ENCODE measurements at places on chromosomes 7 and 10.

- DNase-seq: no peak
These were observed 85.8 kb downstream of the LHFPL3 start for GRCh38 chr7:104414216-104414615.

GRCh38 chr7:44490351-44491200 is at the start of gene NUDCD3:
Gene NUDCD3 (minus strand): TSS chr7:44490658. CDS start chr7:44490600, 58 bp downstream.
- DNase-seq: peak; percentile 91

DNA sequence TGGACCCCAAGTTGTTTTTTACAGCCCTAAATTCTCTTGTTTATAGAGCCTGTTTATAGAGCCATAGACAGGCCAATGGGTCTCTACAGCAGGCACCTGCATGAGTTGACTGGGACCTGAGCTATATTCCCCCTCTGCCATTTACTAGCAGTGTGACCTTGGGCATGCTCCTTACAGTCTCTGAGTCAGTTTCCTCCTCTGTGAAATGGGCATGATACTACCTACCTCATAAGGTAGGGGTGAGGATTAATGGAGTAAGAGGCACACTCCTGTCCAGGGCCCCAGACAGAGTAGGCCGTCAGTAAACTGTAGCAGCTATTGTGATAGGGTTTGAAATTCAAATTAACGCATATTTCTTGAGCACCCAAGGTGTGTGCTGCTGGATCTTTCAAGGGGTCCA is 138.1 kb downstream of the TCF7L2 start:
- no peak for DNase-seq

DNA sequence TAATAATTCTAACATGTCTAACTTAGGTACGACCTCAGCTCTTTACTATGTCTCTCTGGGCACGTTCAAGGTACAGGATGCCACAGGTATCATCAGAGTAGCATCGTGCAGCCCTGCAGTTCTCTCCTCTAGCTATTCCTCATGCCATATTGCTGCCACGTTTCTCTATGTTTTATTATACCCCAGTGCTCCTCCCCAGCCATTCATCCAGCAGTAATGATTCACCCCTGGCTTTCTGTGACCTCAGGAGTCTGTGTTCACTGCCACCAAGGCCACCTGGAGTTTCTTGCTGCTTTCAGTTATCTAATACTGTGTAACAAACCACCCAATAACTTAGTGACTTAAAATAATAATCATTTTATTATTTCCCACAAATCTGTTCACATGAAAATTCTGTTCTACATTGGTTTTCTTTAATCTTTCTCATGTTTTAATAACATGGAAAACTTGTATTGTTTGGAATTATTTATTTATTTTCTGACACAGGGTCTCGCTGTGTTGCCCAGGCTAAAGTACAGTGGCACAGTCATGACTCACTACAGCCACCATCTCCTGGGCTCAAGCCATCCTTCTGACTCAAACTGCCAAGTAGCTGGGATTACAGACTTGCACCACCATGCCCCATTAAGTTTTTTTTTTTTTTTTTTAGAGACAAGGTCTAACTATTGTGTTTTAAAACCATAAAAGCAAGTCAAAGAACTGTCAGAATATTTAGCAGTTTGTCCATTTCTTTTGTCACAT is 21.8 kb downstream of the REEP3 start:
- no peak for DNase-seq

- DNase-seq: no peak
These were observed 33.0 kb downstream of the CREB3L2 start for GRCh38 chr7:137968890-137969289.

DNA sequence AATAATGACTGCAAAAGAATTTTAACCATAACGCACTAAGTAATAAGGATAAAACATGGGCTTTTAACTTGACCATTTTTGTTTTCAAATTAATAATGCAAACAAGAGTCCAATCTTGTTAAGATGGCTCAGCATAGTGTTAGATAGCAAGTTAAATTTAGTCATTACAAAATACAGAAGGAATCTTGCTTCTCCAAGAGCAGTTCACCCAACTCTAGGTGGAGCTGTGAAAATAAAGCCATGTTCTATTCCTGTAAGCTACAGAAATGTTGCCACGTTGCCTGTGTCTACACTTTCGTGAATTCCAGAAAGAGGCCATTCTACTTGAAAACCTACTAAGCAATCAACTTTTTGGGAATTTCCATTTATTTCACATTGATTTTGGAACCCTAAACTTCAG is 191.9 kb downstream of the SFMBT2 start:
- no peak for DNase-seq

GRCh38 chr7:123410273-123410904 is 124.0 kb downstream of the IQUB start:
- DNase-seq: no peak

GRCh38 chr7:139641337-139641992 is 118.0 kb downstream of the CLEC2L start:
- no peak for DNase-seq

- no peak for DNase-seq
These were observed 42.4 kb downstream of the CRCP start for GRCh38 chr7:66157060-66157459.

GRCh38 chr10:104643303-104643663 is 2.2 kb downstream of the SORCS3 start:
- no peak for DNase-seq

GRCh38 chr7:66847879-66848790 is 72.9 kb upstream of the TMEM248 start:
- no peak for DNase-seq

DNA sequence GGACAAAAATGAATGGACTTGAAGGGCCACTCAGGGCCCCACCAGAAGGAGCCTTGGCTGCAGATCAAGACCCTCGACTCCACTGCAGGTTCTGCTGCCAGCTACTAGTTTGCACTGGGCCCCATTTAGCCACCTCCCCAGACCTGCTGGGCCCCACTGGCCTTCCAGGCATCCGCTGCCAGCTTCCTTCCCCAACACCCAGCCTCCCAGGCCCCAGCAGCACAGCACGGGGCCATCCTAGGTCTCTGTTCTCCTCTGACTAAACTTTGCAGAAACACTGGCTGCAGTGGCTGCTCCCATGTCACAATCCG is 277.4 kb upstream of the KLF14 start:
- no peak for DNase-seq

DNA sequence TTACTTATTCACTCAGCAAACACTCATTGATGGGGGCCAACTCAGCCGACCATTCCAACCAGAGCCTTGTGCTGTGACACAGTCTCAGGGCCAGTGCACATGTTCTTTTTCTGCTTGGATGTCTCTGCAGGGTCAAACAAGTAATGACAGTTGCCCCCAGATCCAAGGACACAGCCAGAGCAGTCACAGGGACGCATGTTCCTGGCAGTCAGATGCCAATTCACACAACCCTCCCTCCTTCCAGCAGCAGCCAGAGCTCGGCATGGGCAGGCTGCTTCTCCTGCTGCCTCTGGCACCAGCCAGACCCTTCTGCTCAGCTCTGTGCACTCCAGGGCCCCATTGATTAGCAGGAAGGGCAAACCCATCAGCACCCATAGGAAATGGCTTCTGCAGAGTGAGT is 20.3 kb downstream of the DRGX start:
- DNase-seq: no peak

DNA sequence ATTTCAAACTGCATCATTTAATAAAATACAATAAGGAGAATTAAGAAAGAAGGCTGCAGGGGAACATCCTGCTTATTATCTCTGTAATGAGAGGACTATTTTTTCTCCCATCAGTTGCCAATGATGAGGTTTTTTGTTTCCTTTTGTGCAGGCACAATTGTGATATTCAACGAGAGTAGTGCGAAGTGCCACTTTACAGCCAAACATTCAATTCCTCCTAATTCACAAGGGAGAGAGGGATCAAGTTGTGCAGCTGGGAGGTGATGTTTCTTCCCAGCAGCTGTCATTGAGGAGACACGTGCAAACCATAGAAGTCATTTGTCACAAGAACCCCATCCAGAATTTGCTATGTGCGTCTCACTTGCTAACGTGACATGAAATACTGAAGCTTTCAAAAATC is 81.6 kb upstream of the ICA1 start:
- no peak for DNase-seq

- DNase-seq: no peak
These were observed 205.5 kb downstream of the DNAJB6 start for GRCh38 chr7:157542068-157543021.

- DNase-seq: no peak
These were observed 214.1 kb downstream of the HERPUD2 start for GRCh38 chr7:35480806-35481205.

DNA sequence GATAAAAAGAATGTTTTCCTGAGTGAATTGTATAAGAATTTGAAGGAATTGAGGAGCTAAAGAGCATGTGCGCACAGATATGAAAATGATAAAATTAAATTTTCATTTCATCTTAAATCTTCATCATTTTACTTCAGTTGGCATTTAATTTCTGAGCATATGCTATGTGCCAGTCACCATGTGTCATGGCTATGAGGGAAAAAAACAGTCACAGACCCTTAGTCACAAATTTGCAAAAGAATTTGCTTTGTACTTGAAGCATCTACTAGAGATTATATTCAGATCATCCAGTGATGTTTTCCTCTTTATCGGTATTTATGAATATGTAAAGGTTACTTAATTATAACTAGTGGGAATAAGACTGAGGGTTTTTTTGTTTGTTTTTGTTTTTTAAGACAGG is 29.8 kb downstream of the VCL start:
- no peak for DNase-seq

DNA sequence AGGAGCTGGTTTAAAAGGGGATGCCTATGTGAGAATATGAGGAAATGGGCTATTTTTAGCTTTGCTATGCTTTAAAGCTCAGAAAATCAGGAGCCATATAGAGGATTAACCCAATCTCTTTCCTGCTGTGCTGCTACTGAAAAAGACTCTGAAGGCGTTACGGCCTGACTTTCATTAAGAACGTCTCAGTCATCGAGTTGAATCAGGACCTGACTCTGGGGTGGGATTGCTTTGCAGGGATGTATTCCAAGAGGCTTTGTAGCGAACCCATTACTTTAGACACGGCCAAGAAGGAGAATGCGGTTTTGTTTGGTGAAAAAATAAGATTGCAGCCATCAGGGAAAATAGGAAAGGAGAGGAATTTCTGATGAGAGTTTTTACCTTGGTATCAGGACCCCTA is 426.9 kb downstream of the CCSER2 start:
- no peak for DNase-seq

DNA sequence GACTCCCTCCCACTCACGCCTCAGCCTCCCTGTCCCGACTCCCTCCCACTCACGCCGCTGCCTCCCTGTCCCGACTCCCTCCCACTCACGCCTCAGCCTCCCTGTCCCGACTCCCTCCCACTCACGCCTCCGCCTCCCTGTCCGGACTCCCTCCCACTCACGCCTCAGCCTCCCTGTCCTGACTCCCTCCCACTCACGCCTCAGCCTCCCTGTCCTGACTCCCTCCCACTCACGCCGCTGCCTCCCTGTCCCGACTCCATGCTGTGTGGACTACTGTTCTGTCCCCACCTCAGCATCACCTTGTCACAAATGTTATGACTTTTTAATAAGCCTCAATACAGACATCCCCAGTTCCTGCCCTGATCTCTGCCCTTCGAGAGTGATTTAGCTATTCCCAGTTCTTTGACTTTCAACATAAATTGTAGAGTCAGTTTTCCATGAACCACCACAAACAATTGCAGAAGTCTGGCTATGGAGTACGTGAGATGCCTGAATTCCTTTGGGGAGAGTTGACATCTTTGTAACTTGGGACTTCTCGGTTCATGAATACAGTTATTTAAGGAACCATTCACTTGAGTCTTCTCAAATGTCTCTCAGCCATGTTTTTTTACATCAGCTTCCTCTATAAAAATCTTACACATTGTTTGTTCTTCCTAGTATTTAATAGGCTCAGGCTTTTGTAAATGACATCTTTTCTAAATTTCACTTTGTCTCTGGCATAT is 71.9 kb downstream of the FOXL3 start:
- no peak for DNase-seq

GRCh38 chr7:108094346-108094745 is 35.8 kb downstream of the LAMB4 start:
- DNase-seq: no peak

DNA sequence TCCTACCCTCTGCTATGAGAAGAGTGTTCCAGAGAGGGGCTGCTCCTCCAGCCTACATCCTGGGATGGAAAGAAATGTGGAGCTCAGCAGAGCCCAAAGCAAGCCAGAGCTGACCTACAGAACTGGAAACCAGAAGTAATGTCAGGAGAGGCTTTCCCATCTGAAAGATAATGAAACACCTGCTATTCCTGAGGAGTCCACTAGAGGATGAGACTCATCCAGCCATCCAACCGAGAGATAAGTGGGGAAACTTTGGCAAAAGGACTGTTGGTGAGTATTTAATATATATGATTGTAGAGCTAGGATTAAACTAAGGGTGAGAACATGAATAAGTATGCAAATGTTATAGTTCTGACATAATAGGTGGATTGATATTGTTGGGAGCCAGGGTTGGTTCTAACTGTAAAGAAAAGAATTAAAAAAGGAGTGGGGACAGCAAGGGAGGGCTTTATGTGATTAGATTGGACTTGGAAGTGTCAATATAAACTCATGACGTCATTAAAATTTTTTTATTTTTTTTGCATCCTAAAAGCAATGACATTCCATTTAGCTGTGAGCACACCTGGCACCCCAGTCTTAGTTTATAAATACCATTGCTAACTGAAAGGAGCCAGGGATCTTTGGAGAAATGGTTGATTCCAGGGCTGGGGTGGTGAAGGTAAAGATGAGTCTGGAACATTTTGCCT is 312.8 kb upstream of the NFE2L3 start:
- no peak for DNase-seq

DNA sequence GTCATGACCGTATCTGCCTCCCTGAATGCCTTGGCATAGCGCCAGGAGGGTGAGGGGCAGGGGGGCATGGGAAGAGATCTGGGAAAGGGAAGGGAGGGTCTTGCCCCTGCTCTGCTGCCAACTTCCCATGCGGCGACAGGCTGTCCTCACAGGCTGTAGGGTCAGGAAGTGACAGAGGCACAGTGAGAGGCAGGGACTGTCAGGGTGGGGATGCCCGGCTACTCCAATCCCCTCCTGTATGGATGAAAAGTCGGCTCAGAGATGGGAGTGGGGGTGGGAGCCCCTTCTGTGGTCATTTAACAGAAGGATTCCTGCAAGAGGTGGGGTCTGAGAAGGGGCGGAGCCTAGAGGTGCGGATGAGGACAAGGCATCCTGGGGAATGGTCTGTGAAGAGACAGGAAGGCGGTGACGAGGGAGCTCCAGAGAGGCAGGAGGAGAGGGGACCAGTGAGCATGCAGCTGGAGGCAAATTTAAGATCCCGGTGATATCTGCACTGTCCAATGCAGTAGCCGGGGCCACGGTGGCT is 20.8 kb upstream of the UNC5B start:
- DNase-seq: no peak
